ENCODE measurements at places on chromosomes 5 and 9.

- DNase-seq = no peak
These were observed 888 bp downstream of the RPL26L1 start for GRCh38 chr5:172959824-172960799.

- DNase-seq = no peak
These were observed 68.5 kb downstream of the CFAP77 start for GRCh38 chr9:132478353-132479050.

DNA sequence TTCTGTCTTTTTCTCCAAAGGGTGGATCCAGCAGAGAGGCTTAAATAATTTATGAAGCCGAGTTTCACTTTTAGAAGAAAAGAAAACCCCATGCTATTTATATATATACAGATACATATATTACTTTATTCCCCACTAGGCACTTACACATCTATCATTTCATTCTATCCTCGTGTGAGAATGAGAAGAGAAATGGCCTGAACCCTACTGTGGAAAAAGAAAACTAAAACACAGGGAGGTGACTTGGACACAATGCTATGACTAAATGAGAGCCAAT lies 195.2 kb downstream of the NR3C1 start:
- no peak for DNase-seq

DNA sequence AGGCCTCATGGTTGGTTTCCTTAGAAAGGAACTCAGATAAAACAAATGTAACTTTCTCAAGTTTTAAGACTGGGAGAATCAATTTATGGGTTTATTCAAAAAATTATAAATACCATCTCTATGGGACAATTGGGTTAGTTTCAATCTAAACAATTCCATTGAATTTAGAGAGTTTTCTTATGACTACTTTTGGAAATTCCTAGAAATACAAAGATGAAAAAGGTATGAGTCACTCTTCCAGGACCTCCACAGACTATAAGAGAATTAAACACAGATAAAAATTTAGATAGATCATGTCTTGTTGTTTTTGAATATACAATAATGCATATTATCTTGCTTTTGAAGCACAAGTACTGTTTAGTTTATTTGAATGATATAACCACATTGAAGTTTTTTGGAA lies 188.7 kb downstream of the CHSY3 start:
- no peak for DNase-seq

- no peak for DNase-seq
These were observed 87.4 kb downstream of the TLE1 start for GRCh38 chr9:81601639-81602623.

DNA sequence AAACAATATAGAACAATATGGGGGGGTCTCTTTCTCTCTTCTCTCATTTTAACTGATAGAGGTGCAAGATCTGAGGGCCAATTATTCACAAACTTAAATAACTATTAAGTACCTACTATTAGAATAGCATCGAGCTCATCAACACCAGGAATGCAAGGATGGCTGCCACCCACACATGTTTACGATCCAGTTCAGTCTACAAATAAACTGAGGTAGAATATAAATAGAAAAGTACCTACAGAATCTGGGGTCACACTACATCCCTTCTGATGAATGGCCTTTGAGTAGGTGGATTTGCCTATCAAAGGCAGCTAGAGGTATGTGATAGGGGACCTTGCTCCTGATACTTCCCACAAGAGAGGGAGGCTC lies 91.8 kb upstream of the ZNF366 start:
- DNase-seq = no peak

GRCh38 chr5:2724031-2724581 lies 27.4 kb downstream of the IRX2 start:
- no peak for DNase-seq

DNA sequence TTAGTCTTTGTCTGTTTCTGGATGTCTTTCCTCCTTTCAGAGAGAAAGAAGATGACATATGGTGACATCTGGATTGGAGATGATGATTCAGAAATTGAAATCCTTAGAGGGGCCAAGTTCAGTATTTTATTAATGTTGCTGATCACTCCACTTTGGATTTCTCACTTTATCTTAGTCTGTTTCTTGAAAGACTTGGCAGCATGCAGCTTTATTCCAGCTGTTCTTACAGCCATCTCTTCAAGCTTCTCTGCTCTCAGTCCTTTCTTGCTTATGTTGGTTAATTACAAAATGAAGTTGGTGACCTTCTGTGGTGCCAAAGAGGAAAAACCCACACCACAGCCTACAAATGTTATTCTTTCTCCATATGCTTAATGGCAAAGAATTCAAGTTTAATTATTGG lies 62.1 kb downstream of the SNCAIP start:
- no peak for DNase-seq

DNA sequence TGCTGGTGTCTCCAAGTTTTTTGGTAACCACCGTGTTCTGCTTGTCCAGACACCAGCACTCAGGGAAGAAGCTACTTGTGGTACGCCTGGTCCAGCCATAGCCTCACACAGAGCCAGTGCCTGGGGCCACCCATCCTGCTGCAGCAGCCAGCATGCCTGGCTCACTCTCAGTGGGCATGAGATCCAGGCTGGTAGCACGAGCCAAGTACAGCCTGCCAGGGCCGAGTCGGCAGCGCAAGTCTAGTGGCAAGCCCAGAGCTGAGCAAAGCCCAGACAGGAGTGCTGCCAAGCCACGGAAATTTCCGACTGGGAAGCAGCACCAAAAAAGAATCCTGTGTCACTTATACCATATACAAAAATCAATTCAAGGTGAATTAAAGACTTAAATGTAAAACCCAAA lies 36.3 kb upstream of the FBXL17 start:
- DNase-seq = no peak

- DNase-seq = no peak
These were observed 25.6 kb downstream of the C5orf15 start for GRCh38 chr5:133942614-133943474.

DNA sequence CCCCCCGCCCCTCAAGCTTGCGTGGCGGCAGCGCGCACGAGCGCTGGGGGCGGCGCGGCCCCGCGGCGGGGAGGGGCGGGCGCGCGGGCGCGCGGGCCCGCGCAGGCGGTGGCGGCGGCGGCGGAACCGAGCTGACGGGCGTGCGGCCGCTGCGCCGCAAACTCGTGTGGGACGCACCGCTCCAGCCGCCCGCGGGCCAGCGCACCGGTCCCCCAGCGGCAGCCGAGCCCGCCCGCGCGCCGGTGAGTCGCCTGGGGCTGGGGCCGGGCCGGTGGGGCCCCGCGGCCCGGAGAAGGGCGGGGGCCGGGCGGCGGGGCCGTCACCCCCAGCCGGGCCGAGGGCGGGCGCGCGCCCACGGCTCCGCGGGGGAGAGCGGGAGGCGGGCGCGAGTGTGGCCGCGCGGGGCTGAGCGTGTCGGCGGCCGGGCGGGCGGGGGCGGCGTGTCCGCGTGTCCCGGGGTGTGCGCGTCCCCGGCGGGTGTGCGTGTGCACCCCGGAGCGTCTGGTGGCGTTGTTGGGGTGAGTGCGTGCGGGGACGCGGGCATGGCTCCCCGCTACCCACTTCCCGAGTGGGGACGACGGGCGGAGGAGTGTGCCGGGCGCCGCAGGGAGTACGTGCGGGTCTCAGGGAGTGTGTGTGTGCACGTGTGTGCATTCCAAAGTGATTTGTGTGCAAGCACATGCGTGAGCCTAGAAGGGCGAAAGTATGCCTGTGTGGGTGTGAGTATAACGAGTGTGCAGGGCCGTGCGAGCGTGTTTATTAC lies at the start of gene NEK6:
TSS of gene NEK6 (plus strand) at position 106 of the 763 bp plus-strand sequence. CDS start 44,016 bp downstream, outside the sequence.
- no peak for DNase-seq

GRCh38 chr5:1093361-1093760 lies 18.5 kb downstream of the SLC12A7 start:
- DNase-seq = no peak

- DNase-seq = no peak
These were observed 172.3 kb upstream of the GNA14 start for GRCh38 chr9:77820293-77820954.

DNA sequence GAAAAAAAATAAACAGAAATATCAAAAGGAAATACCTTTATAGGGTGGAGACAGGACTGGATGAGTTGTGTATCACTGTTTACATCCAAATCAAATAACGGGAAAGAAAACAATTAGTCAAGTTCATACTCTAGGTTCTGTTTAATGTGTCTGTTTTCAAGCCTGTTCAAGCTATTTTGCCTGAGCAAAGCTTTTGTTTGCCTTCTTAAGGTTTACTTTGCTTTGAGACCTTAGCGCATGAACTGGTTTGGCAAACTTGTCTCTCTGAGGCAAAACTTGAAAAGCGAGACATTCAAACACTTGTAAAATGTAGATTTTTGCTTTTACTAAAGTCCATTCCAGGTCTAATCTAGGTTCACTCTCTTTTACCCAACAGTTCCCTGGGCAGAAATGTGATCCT lies 174.1 kb upstream of the RFX3 start:
- no peak for DNase-seq

DNA sequence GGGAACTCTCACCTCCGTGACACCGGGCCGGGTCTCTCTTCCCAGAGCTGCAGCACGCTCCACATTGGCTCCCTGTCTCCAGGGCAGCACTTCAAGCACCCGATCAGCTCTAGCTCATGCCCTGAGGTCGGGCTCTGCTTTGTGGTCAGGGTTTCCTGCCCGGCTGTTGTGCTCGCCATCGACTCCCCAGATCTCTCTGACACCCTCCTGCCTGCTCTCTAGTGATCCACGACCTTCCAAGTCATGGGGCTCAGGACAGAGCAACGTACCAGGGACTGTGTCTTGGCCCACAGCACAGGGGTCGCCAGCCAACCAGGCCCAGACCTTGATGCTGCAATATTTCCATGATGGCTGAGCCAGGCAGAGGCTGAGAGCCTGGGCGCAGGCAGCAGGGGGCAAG lies 45.1 kb downstream of the PRRT1B start:
- no peak for DNase-seq

GRCh38 chr9:116987721-116988485 lies 300.8 kb downstream of the TRIM32 start:
- DNase-seq = no peak

DNA sequence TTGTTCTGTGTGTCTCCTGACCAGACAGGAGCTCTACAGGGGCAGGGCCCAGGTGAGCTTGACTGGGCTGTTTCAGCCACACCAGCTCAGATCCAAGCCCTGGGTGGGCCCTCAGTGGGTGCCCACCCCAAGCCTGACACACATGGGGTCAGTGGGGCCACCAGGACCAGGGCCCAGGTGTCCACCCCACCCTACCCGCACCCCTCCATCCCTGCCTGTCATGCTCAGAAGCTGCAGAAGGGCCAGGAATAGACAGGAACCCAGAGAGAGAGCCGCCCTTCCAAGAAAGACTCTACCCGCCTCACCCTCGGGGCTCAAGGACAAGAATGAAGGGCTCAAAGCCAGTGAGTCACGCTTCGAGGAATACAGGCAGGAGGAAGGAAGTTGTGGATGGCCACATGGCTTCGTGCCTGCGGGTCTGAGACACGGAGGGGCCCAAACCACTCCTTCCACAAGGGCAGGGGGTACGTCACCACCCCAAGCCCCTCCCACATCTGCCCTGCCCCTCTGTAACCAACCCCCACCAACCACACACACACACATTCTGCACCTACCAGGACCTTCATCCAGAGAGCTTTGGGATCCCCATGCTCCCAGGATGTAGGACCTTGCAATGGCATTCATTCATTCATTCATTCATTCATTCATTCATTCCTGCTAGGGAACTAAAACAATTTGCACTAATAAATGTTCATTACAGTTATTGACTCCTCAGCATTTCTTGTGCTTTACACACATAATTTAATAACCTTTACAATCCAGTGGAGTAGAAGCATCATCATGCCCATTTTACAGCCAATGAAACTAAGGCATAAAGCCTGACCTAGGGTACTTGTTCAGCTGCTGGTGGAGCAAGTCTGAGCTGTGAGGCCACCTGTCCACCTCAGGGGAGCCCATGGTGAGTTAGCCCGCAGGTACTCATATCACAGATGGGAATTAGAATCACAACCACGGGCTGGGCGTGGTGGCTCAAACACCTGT lies 55.9 kb upstream of the STXBP1 start:
- DNase-seq = no peak

GRCh38 chr9:88017096-88017495 lies 42.8 kb upstream of the CDK20 start:
- DNase-seq = no peak

DNA sequence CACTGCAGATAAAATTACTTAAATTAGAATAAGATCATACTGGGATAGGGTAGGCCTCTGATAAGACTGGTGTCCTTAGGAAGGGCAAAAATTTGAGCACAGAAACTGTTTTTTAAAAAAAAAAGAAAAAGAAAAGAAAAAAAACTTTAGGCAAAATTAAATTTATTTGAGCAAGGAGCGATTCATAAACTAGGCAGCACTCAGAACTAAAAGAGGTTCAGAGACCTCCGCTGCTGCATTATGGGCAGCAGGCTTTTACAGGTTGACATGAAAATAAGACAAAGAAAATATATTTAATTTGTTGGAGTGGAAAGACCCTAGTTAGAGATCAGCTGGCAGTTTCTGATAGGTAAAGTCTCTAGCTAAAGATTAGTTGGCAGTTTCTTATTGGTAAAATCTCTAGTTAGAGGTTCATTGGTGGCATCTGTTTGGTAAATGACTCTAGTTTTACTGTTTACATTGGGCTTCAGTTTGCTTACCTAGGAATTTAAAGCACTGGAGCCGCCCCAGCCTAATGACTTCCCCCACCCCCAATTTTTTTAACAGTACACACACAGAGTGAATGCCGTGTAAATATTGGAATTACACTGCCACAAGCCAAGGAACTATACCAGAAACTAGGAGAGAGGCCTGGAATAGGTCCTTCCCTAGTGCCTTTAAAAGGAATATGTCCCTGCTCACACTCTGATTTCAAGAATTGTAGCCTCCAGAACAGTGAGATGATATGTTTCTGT lies 4.5 kb upstream of the PLPP6 start:
- no peak for DNase-seq

- DNase-seq = no peak
These were observed 111.8 kb downstream of the HMHB1 start for GRCh38 chr5:143923634-143924266.

- no peak for DNase-seq
These were observed 1.7 kb downstream of the POLR3G start for GRCh38 chr5:90476391-90476790.

DNA sequence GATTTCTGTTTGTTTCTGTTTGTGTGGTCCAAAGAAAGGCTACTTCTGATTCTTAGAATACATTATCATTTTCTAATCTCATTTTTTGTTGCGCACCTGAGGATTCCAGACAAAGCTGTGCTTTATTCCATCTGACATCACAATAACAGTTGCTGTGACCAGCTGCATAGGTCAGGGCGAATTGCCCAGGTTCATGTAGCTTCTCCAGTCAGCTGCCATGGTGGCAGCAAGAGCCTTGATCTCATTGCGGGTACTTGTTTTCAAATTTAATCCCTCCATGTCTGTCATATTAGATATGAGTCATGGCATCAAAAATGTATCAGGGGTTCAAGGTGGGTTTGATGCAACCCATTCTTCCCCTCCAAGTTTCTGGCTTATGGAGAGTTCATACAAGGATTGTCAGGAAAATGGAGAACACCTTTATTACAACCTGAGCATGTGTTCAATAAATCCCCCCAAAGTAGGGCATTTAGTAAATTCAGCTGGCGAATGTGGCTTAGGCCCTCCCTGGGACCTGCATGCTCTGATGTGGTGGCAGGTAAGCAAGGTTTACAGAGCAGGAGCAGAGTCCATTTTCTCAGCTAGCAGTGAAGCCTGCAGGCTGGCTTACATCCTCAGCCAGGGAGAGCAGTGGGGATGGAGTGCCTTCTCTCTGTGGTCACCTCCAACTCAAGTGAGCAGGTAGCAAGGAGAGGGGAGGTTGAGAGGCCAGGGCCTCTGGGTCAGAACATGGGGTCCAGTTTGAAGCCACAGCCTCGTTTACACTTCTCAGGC lies 13.9 kb downstream of the CAVIN4 start:
- no peak for DNase-seq

- DNase-seq = no peak
These were observed 110.8 kb downstream of the FGF10 start for GRCh38 chr5:44278469-44278868.

- no peak for DNase-seq
These were observed 49.6 kb upstream of the TNFSF15 start for GRCh38 chr9:114855488-114855887.

All from stimulated activated CD4-positive, alpha-beta T cell treated with anti-CD3 and anti-CD28 coated beads, Interleukin-12 subunit alpha, Interleukin-12 subunit beta, amount 100 ng/mL, for 24 hours (primary cell).